Right ventricle myocardium inferior (tissue), 1 donor: ENCODE measurements at places on chromosomes 5 and 9. TPM values are rescaled to one million over a fixed set of nuclear protein-coding genes. Genes with fewer than 3 reads are reported as not detected.

- DNase-seq: no peak
These were observed 62.8 kb downstream of the TLE1 start for GRCh38 chr9:81626511-81626910.

GRCh38 chr9:8961186-8961851 lies 1161.7 kb upstream of the DMAC1 start:
- DNase-seq: peak; percentile 39

DNA sequence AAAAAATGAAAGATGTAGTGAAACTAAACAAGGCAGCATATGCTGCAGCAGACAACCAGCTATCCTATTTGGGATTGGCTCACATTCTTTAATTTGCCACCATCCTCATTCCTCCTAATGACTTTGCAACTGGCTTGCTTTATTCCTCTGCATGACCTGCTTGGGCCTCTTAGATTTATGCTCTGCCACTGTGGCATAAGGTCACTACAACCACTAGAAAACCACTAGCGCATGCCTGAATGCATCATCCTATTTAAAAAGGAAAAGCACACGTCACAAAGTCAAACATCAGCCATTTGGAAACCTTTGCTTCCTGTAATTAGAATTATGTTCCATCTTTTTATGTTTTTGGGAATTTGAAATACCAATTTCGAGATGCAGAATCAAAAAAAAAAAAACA lies 40.8 kb upstream of the CCDC152 start:
- DNase-seq: no peak

DNA sequence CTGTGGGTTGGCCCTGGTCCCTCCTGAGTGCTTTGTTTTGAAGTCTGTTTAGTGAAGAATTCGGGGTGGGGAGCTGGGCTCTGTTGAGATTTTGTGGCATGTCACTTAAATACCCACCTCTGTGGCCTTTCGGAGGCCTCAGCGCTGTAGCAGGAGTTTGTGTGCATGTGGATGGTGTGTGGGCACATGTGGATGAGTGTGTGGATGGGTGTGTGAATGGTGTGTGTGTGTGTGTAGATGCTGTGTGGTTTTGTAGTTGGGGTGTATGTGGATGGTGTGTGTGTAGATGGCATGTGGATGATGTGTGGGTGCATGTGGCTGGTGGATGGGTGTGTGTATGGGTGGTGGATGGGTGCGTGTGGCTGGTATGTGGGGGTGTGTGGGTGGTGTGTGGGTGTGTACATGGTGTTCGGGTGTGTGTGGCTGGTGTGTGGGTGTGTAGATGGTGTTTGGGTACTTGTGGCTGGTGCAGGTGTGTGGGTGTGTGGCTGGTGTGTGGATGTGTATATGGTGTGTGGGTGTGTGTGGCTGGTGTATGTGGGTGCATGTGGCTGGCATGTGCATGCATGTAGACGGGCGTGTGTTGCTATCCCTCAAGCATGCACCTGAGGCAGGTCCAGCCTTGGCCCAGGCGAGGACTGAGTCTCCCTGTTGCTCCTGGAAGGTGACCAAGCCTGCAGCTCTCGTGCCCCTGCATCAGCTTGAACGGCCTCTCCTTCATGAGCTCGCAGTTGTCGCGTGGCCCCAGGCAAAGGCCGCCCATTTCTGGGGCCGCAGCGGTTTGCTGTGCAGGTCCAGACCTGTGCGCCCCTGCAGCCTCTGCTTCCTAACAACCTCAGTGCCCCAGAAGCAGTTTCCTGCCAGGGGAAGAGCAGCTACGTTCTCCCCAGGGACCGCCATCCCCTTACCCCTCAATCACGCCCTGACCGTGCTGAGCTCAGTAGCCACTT lies 54.0 kb upstream of the FCN2 start:
- no peak for DNase-seq

- DNase-seq: no peak
These were observed 211.3 kb upstream of the PRR16 start for GRCh38 chr5:120252839-120253238.

GRCh38 chr5:138360941-138361452 lies 8.5 kb downstream of the KDM3B start:
- DNase-seq: no peak

- no peak for DNase-seq
These were observed 29.1 kb downstream of the GFPT2 start for GRCh38 chr5:180323941-180324600.

- no peak for DNase-seq
These were observed 719 bp downstream of the ARL14EPL start for GRCh38 chr5:116032991-116033390.

LRRTM2 gene
- not detected for total RNA-seq

CCL19 gene
- 1.1 TPM for total RNA-seq

MAP1B gene
- total RNA-seq: 59.9 TPM
